ENCODE measurements at places on chromosomes 11 and 22. TPM values are rescaled to one million over a fixed set of nuclear protein-coding genes. Genes with fewer than 3 reads are reported as not detected.

GRCh38 chr22:49904040-49904369, 14.2 kb downstream of the ALG12 start:
- DNase-seq, result no peak
- no peak overlapping the region for H3K27ac ChIP-seq
- no peaks in the 10 kb centered on the region for H3K36me3 ChIP-seq
- no peaks in the 10 kb centered on the region for H3K27me3 ChIP-seq
- H3K4me3 ChIP-seq, result no peak overlapping the region
- no peaks in the 10 kb centered on the region for H3K4me1 ChIP-seq

- DNase-seq, result no peak
- H3K4me1 ChIP-seq, result no peaks in the 10 kb centered on the region
- H3K4me3 ChIP-seq, result no peak overlapping the region
- H3K36me3 ChIP-seq, result no peaks in the 10 kb centered on the region
- no peak overlapping the region for H3K27ac ChIP-seq
- H3K27me3 ChIP-seq, result peaks cover 48% of the 10 kb centered on the region
Measured at GRCh38 chr11:62241095-62241494, 944 bp upstream of the SCGB1D2 start.

DNA sequence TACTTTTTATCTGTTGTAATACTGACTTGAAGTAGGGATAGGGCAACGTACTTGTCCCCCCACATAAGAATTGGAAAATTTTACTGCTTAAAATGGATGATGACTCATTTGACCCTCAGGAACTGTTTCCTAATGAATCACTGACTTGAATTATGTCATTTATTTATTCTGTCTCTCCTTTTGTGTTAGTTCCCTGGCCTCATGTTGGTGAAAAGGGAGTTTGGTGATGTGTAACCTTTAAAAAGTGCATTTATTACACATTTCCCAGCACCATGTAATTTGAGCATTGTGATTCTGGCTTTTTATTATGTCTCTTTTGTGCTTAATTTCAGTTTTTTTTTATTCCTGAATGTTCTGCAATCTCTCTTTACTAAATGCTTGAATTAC, 20.3 kb upstream of the PGM2L1 start:
- H3K27me3 ChIP-seq, result no peaks in the 10 kb centered on the region
- no peak overlapping the region for H3K4me3 ChIP-seq
- peaks cover 44% of the 10 kb centered on the region for H3K4me1 ChIP-seq

Gene ELFN2
- 36.6 TPM for total RNA-seq
